AG08396 (cell line): ENCODE measurements at places on chromosomes 3 and 15.

DNA sequence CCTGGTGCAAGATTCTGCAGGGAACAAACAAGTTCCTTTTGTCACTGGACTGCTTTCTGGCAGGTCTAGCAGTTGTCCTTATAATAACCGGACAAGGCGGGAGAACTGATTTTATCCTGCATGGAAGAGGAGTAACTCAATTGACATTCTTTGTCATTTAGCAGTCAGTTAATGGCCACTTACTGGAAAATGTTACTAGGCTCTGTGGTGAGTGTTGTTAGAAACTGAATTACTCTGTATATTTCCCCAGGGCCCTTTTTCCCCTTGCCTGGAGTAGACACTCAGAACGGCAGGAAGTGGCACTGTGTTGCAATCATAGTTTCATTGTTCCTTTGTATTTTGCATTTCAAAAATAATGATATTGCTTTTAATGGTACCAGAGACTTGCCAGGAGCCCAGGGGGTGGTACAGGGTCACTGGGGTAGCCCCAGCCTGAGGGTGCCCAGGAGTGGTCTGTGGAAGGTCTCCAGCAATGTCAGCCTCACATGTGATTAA is 318.6 kb upstream of the LRRFIP2 start:
- DNase-seq = no peak

- DNase-seq = no peak
Measured at GRCh38 chr3:165204445-165204844, 8.3 kb upstream of the SLITRK3 start.

DNA sequence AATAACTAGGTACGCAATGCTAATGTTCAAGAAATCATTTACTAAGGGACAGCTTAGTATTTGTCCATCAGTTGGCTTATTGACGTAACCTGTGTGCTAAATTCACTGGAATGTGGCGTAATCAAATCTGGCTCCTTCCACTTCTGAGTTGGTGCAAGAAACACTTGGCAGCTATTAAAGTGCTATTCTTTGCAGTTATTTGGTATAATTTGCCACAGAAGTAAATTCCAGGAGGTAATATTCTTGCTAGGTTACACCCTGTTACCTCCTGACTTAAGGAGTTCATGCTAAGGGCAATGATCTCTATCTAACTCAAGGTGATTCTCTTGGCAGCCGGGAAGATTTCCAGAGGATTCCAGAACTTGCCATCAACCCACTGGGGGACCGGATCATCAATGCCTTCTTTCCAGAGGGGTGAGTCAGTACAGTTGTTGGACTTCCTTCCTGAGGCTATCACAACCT is 25.5 kb downstream of the CHP1 start:
- DNase-seq = no peak

GRCh38 chr3:5822843-5823242 is 635.3 kb downstream of the EDEM1 start:
- no peak for DNase-seq

DNA sequence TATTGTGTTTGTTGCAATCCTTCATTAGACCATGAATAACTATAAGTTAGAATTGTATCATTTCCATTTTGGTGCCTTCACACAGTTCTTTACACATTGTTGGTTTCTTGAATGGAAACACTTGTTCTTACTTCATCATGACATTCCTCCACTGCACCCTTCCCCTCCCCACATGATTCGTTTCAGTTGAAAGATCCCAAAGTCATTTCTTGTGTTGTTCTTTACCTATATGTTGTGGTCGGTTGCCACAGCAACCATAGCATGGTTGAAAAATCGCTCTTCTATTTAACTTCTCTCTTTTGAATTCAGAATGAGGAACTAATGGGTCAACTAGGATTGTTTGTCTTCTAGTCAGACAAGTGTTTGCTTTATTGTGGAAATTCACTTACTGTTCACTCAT is 103.3 kb downstream of the IL1RAP start:
- DNase-seq = no peak

- no peak for DNase-seq
Measured at GRCh38 chr3:172213904-172214303, 174.5 kb downstream of the FNDC3B start.

DNA sequence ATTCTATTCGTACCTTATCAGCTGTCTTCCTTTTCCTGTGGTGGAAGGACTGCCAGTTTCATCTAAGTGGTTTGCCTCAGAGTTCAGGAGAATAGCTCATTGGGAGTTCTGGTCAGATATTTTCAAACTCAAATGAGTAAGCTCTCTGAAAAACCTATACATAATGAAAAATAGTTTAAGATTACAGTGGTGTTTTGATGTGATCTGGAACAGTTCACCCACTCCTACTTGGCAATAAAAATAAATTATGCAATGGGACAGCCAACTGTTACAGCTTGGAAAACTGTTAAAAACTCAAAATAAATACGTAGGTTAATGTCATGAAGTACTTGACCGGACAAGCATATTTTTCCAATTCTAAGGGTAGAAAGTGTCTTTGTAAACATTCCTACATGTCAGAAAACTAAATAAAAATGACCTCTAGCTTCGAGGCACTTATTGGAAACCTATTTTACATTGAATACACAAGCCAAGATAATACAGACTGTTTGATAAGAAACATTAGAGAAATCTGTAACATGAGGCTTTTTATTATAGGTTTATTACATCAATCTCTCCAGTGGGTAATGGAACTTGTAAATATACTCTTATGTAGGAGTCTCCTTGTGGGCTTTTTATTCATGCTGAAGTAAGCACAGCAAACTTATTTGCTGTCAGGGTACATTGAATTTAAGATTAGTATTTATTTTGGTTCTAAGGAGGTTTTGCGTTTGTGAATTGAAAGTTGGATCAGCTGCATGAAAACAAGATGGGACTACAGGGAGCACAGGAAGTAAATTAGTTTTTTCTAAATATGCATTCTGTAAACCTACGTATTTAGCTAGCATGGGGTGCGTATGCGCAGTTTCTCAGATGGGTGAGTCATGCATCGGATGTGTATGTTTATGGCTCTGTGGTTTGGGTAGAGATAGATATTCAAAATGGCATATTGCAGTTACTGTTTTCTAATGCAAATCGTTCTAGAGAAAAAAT is 453.1 kb downstream of the IL5RA start:
- peak; percentile 11 for DNase-seq

DNA sequence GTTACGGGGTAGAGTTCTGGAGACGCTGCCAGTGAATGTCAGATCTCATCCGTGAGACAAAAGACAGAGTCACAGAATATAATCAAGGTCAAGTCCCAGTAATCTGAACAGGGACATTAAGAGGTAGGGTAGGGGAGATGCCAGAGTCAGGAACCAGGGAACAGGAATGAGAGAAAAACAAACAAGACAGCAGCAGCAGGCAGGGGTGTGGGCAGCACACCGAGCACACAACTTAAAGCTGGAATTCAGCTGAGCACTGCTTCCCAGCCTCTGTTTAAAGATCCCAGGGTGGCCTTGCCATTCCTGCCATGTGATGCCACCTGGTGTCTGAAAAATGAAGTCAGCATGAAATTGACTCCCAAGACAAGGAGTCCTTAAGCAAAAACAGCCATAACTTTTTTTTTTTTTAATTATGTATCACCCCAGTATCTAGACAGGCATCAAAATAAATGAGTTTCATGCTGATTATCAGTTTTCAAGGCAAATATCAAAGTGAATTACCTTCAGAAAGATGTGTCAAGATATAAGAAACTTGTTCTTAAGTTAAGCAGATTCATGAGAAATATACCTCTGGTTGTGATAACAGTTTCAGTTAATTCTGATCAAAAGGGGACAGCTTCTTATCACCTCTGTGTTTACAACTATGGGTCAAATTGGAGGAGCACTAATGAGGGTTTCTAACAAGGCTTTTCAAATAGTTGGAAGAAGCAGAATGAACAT is 203.7 kb downstream of the SLC9A9 start:
- peak; percentile 56 for DNase-seq

DNA sequence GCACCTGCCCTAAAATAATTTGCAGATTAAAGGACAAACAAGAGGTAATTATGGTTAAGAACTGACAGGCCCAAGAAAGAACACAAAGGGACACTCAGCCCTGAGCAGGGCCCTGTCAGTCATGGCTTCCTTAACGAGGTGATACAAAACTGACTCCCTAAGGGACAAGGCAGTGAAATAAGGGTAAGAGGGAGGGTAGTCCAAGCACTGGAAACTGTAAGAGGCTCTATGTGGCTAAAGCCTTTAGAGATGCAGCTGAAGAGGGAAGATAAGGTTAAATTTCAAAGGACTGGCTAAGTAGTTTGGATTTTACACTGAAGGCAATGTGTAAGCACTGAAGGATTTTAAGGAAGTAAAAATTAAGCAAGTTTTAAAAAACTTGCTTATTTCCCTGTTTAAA is 3.9 kb downstream of the ATR start:
- DNase-seq = no peak

DNA sequence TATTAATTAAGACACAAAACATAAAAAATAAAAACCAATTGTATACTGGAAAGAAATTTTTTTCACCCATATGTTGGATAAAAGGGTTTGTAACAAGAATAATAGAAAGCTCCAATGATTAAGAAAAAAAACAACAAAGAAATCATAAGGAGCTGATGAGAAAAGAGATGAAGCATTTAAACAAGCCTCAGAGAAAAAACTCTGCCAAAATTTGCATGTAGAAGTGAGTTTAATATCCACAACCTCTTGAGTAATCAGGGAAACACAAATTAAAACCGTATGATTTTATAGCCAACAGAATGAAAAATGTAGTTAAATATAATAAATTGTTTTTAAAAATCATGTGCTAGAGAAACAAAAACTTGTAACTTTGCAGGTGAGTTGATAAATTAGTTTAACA is 192.9 kb downstream of the BCHE start:
- no peak for DNase-seq

DNA sequence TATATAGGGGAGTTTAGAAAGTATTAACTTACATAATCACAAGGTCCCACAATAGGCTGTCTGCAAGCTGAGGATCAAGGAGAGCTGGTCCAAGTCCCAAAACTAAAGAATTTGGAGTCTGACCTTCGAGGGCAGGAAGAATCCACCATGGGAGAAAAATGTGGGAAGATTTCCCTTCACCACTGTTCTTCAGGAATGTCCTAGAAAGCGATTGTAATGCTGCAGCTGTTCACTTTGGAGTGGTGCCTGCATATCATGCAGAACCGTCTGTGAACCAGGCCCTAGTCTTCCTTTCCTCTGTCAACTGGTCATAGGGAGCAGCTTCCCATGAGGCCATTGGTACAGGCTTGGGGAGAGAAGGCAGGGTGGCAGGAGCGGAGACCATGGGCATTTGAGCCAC is 497.9 kb upstream of the ARPP21 start:
- no peak for DNase-seq

GRCh38 chr3:145175626-145176025 is 985.4 kb downstream of the PLOD2 start:
- DNase-seq = no peak

GRCh38 chr15:73573572-73573971 is 59.6 kb downstream of the NPTN start:
- no peak for DNase-seq

DNA sequence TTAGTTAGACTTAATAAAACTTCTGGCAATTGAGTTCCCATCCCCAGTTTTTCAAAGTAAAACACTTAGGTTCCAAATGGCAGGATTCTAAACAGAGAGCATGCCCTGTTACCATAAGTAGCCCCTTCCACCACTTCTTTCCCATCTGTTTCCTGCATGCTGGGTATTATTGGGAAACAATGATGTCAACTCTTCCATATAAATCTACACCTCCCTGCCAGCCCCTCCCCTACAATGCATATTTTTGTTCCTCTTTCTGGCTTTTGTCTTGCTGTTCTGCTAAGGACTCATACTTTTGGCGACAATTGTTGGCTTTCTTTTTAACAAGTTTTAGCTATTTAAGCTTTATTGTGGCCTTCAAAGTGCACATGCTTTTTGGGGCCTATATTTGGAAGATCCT is 11.1 kb downstream of the ARHGAP31 start:
- no peak for DNase-seq

- no peak for DNase-seq
Measured at GRCh38 chr3:55661141-55661540, 174.0 kb upstream of the WNT5A start.

- no peak for DNase-seq
Measured at GRCh38 chr3:190706582-190706981, 155.9 kb downstream of the GMNC start.

GRCh38 chr3:194756791-194757325 is 71.2 kb downstream of the FAM43A start:
- DNase-seq = no peak

GRCh38 chr15:25780479-25781255 is 82.5 kb downstream of the ATP10A start:
- DNase-seq = no peak

GRCh38 chr15:31200735-31201151 is 99.2 kb upstream of the TRPM1 start:
- peak; percentile 42 for DNase-seq

GRCh38 chr3:99576904-99577559 is 61.4 kb upstream of the COL8A1 start:
- no peak for DNase-seq

GRCh38 chr3:107739227-107739626 is 216.5 kb downstream of the BBX start:
- DNase-seq = no peak

- no peak for DNase-seq
Measured at GRCh38 chr3:190301591-190301990, 20.7 kb downstream of the CLDN1 start.

- no peak for DNase-seq
Measured at GRCh38 chr15:93460717-93461116, 371.7 kb upstream of the RGMA start.

DNA sequence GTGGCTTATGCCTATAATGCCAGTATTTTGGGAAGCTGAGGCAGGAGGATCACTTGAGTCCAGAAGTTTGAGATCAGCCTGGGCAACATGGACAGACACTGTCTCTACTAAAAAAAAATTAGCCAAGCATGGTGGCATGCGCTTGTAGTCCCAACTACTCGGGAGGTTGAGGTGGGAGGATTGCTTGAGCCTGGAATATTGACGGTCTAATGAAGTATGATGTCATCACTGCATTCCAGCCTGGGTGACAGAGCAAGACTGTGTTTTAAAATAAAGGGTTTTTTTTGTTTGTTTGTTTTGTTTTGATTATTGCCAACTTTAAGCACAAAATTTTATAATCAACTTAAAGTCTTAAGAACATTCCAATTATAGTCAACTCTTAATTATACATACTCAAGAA is 6.8 kb downstream of the PLSCR1 start:
- DNase-seq = no peak

- DNase-seq = no peak
Measured at GRCh38 chr15:70025413-70026296, 72.1 kb downstream of the TLE3 start.

DNA sequence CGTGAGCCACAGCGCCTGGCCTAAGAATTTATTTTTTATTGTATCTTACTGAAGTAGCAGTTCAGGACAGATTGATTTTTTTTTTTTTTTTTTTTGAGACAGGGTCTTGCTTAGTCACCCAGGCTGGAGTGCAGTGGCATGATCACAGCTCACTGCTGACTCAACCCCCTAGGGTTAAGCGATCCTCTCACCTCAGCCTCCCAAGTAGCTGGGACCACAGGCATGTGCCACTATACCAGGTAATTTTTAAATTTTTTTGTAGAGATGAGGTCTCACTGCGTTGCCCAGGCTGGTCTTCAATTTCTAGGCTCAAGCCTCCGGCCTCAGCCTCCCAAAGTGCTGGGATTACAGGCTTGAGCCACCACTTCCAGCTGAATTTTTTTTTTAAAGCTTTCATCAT is 99.8 kb upstream of the HERC1 start:
- no peak for DNase-seq

- DNase-seq = no peak
Measured at GRCh38 chr3:143337387-143337786, 217.8 kb downstream of the CHST2 start.

- no peak for DNase-seq
Measured at GRCh38 chr3:128149650-128150049, 3.6 kb upstream of the EEFSEC start.

- no peak for DNase-seq
Measured at GRCh38 chr3:81891055-81891895, 129.8 kb upstream of the GBE1 start.

GRCh38 chr3:192434186-192434585 is 293.2 kb downstream of the FGF12 start:
- no peak for DNase-seq
